AML-193 (cell line): ENCODE measurements at places on chromosomes 13 and 19.
A peak's percentile ranks its signal among the peaks of the same experiment; 100 is the strongest.

GRCh38 chr13:29369060-29369743 lies 226.3 kb downstream of the SLC7A1 start:
- peak; percentile 85 for DNase-seq

- DNase-seq = peak; percentile 42
Measured at GRCh38 chr13:75838366-75839005, 202.4 kb downstream of the LMO7 start.

GRCh38 chr13:97329331-97329730 lies 104.6 kb upstream of the RAP2A start:
- no peak for DNase-seq

- no peak for DNase-seq
Measured at GRCh38 chr19:23287620-23288019, 37.4 kb upstream of the ZNF724 start.

DNA sequence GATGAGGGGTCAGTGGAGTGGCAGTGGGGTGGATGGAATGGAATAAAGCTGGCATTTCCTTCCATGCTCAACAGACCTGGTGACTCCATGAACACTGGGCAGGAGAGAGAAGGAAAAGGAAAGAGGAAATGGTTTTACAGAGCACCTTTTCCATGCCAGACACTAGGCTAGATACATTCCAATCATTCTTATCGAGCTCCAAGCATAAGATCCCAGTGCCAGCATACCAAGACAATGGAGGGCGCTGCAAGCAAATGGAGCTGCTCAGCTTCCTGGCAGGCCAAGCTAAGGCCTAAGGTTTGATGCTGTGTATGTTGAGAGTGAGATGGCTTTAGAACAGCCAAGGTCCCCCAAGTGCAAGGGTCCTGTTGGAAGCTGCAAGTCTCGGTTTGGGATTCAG lies 113.2 kb downstream of the HSPH1 start:
- no peak for DNase-seq

- no peak for DNase-seq
Measured at GRCh38 chr13:64041296-64041695, 2625.6 kb upstream of the PCDH20 start.

- DNase-seq = no peak
Measured at GRCh38 chr19:51480590-51480989, 2.3 kb downstream of the CEACAM18 start.

DNA sequence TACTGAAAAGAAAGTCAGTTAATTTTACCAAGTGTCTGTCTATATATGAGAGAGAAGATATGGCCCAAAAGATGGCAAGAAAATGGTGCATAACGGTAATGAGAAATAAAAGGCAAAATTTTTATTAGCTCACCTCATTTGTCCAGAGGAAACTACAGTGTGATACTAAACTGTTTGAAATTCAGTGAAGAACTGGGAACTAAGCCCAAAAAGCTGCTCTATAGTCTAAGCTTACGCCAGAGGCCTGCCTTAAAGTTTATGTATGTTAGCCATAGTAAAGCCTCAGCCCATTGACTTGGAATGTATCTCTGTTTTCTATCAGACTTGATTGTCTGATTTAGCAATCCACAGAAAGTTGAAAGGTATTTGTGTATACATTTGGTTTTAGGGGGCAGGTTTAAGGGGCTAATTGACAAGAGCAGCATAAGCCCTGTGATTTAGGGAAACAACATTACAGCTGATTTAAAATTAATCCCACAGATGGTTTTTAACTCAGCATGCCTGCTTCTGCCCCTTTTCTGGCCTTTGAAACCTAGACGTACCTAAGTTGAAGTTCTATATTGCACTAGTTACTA lies 91.0 kb upstream of the MAB21L1 start:
- DNase-seq = no peak

GRCh38 chr13:35478271-35479037 lies 2.0 kb upstream of the MAB21L1 start:
- no peak for DNase-seq

DNA sequence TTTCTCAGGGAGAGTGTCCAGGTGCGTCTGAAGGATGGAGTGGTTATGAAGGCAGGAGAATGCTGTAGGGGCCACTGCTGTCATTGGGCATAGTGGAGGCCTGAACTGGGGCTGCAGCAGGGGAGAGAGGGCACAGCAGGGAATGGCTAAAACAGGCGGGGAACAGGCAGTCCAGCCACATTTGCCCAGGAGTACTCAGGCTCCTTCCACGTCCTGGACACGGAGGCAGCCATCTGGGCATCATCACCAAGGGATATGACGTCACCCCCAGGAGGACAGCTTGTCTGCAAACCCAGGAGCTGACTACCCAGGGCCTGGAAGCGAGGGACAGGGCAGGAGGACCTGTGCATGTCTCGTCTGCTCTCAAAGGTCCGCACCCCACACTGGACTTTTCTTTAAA lies 22.2 kb downstream of the VSTM2B start:
- no peak for DNase-seq

- no peak for DNase-seq
Measured at GRCh38 chr13:27482983-27483382, 32.6 kb upstream of the MTIF3 start.

GRCh38 chr19:55711719-55712118 lies 26.5 kb downstream of the NLRP9 start:
- DNase-seq = no peak

- DNase-seq = no peak
Measured at GRCh38 chr19:17069193-17069592, 6.1 kb downstream of the HAUS8 start.

GRCh38 chr13:105928048-105928447 lies 607.4 kb downstream of the EFNB2 start:
- DNase-seq = no peak

DNA sequence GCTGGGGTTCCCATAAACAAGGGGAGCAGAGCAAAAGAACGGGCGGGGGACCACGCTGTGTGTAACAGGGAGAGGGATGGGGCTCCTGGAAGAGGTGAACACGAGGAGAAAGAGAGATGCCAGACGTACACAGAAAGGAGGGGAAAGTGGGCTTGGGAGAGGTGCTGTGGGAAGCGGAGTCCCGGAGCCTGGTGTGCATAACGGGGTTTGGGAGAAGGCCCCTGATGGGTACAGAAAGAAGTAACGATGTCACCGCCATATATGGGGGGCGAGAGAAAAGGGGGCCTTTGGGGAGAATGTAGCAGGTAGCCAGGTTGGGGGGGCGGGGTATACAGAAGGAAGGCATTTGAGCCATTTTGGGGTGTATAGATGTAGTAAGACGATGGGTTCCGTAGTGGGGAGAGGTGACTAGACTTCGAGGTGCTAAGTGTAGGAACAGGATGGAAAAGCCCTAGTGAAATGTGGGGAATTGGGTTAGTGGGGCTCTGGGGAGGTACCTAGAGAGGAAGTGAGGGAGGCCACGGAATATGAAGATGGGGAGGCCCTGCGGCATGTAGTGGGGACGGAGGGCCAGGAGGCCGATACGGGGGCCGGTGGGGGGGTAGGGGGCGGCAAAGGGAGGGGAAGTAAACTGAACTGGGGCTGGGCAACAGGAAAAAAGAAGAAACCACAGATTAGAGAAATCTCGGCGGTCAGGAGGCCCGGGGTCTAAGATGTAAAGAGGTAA lies 787 bp downstream of the ZNF580 start:
- DNase-seq = no peak

DNA sequence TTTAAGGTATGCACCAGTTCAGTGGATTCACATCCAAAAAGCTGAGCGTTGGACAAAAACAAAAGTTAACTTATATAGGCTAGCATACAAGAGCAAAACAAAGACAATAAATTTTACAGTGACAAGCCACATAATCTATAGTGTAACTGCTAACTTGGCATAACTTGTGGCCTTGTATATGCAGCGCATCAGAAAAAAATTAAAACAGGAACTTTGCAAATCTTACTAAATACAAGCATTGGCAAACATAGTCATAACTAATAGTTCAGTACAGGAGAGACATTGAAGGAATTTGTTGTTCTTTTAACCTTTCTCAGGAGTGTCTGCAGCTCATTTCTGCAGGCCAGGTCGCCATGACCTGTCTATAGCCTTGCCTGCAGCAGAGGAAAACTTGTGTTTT lies 54.6 kb downstream of the OR10H4 start:
- DNase-seq = no peak

- DNase-seq = no peak
Measured at GRCh38 chr13:76600081-76600480, 286.1 kb downstream of the KCTD12 start.

DNA sequence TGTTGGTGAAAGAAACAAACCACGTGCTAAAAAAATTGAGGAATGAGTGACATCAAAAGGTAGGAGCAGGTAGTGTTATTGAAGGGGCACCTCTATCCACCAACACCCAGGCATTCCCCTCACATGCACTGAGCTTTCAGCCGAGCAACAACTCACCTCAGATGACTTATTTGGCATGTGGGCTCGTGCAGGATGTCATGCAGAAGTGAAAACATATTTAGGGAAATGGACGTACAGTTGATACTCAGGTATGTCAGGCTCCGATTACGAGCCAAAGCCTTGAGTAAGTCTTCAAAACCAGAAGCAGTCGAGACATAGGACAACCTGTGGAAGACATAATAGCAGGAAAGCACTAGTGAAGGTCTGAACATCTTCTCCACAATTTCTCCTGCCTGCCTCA lies 30.4 kb downstream of the NLRP11 start:
- DNase-seq = no peak

- DNase-seq = no peak
Measured at GRCh38 chr13:79806821-79807220, 325.9 kb downstream of the NDFIP2 start.

- DNase-seq = no peak
Measured at GRCh38 chr19:50000038-50000840, 24.9 kb downstream of the VRK3 start.
